Tongue (tissue), 3 donors: ENCODE measurements at places on chromosomes 5 and 9. TPM values are rescaled to one million over a fixed set of nuclear protein-coding genes. Genes with fewer than 3 reads are reported as not detected.

The PCDHB13 gene
- 4.4 TPM for total RNA-seq

The TAF1L gene
- 0.21 TPM for total RNA-seq

The WDR31 gene
- total RNA-seq, result 3.7 TPM

The NEK6 gene
- 33.6 TPM for total RNA-seq

The IFNA2 gene
- total RNA-seq, result not detected
